ENCODE measurements at places on chromosomes 11 and 22.
A peak's percentile ranks its signal among the peaks of the same experiment; 100 is the strongest.

GRCh38 chr11:87223816-87224215, 186.1 kb downstream of the TMEM135 start:
- DNase-seq = no peak

- DNase-seq = no peak
These were observed 110.2 kb downstream of the TENM4 start for GRCh38 chr11:79330651-79331050.

DNA sequence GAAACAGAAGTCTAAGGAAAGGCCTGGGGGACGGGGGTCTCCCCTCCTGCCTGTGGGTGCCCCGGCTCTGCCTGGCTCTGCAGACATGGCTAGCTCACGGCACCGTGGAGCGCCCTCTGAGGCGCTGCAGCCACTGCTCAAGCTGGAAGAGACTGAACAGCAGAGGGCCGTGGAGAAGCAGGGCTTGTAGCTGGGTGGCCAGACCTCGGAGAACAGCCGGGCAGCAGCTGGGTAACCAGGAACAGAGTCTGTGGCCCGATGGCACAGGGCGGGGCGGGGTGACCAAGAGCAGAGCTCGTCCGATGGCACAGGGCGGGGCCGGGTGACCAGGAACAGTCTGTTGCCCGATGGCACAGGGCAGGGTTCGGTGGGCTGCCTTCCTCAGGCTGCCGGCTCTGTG, 18.1 kb downstream of the RNH1 start:
- DNase-seq = no peak

- no peak for DNase-seq
These were observed 159.3 kb upstream of the GRK3 start for GRCh38 chr22:25404928-25405816.

DNA sequence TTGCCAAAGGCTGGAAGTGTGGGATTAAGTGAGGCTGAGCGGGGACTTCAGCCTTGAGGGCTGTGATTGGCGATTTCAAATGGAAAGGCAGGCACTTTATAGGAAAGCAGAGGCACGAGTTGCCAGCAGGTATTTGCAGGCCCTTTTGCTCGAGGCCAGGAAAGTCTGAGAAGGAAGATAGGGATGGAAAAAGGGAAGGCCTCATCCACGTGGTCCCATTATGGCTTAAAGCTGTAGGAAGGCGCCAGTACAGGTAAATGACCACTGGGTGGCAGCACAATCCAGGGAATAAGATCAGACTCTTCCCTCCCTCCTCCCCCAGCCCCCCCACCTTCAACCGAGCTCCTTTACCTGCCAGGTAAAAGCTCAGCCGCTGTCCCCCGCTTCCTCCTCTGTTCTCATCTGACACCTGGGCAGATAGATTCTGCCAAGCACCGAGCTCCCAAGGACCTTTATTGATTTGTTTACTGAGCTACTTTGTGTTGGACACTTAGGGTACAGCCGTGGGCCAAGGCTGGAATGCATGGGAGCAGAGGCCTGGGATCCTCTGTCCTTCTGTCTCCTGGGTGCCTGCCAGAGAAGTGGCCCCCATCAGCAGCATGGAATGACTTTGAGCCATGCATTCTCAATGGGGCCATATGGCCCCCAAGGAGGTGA, 7.5 kb downstream of the P2RX3 start:
- peak; percentile 56 for DNase-seq

- DNase-seq = no peak
These were observed 966 bp upstream of the CASP12 start for GRCh38 chr11:104899226-104899625.

DNA sequence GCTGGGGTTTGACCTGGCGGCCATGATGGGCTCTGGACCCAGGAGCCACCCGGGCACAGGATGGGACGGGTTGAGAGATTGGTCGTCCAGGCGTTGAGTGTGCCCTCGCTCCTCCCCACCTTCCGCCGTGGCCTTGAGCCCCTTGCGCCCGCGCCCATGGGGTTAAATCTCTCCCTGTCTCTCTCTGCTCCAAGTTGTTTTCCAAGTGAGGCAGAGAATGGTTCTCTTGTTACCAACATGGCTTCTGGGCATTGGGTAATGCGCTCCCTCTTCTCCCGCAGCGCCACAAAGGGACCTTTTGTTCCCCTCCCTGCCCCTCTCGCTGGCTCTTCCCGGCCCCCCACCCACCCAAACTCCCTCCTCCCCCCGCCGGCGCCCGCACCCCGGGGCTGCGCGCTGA, 18.8 kb upstream of the PICK1 start:
- no peak for DNase-seq

GRCh38 chr11:69293087-69293486, 868 bp upstream of the MYEOV start:
- no peak for DNase-seq

- DNase-seq = no peak
These were observed 36.0 kb downstream of the DEPDC5 start for GRCh38 chr22:31789803-31790202.

DNA sequence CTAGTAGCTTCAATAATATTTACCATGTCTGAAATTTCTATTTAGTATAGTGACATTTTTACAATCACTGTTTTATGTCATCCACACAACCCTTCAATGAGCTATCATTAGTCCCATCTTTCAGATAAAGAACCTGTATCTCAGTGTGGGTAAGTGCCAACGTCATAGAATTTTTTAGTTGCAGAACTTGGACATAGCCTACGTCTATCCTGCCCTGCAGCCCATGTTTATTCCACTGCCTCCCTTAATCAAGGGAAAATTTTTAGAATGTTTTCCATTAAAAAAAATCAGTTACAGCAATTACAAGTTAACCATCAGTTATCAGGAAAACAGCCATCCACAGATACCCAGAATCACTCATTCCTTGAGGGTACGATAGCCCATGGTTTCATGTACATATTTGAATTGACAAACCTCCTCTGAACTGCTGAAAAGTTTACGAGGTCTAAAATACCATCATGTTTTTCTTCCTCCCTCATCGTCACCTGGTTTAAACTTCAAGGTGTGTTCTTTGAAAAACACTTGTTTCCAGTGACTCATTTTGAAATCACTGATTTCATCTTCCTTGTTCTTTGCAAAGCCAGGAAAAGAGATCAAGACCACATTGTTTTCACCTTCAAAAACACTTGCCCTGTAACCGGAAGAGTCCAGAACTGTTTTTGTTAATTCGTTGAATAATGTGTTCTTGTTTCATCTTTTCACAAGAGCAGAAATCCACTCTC, 100.9 kb downstream of the FAM76B start:
- DNase-seq = no peak

- no peak for DNase-seq
These were observed 198.3 kb downstream of the GRIK4 start for GRCh38 chr11:120709808-120710207.

GRCh38 chr22:38461057-38461413, 6.0 kb upstream of the KCNJ4 start:
- DNase-seq = no peak

GRCh38 chr11:69876013-69876412, 56.8 kb upstream of the FGF3 start:
- DNase-seq = no peak

DNA sequence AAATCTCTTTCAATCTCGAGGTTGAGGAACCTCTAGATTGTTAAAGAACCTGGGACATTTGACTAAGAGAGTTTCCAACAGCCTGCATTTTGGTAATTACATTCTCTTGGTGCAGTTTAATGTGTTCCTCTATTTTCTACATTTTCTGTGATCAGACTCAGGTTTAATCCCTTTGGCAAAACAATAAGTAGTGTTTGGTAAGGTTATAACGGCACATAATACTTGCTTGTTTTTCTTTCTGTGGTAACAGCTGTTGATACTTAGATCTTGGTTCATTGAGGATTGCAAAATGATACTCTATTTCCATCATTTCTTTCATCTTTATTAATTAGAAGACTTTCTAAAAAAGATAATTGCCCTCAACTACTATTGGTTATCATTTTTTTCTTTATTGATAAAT, 271.3 kb downstream of the SBF2 start:
- DNase-seq = no peak

All from NCI-H187 (cell line).